ENCODE measurements at places on chromosomes 16 and 17.

DNA sequence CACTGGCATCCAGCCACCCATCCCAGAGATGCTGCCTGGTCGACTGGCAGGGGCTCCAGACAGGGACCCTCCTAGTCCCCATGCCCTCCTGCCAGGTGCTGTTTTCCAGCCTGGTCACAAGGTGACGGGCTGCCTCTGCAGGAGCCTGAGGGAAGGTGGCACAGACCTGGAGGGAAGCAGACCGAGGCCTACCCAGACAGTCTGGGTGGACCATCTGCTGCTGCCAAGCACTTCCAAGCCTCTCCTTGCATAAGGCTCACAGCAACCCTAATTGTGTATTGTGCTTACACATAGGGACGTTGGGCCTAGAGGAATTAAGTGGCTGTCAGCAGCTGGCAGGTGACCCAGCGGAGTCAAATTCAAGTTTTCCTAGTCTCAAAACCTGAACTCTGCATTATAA, 90.1 kb upstream of the KCNJ18 start:
- no peak for DNase-seq

GRCh38 chr17:57939797-57940196, 15.4 kb downstream of the CUEDC1 start:
- no peak for DNase-seq

- DNase-seq: no peak
Observed at GRCh38 chr16:17227278-17227677, 243.5 kb downstream of the XYLT1 start.

GRCh38 chr17:58319173-58320162, 9.1 kb downstream of the TSPOAP1 start:
- no peak for DNase-seq

DNA sequence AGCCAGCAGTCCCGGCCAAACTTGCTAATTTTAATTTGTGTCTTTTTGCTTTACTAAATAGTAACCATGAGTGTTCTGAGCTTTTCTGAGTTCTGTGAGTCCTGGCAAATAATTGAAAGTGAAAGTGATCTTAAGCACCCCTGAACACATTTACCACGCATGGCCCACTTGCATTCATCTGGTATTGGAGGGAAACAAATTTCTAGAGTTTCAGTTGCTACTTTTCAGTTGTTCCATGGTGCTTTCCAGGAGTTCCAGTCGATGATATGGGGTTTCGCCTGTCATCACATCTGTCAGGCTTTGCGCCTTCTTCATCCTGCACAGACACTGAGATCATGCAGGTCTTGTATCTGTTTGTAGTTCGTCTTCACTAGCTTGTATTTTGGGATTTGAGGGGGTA, 44.1 kb downstream of the CRLF3 start:
- DNase-seq: no peak

GRCh38 chr17:31387438-31387837, 4.0 kb upstream of the RAB11FIP4 start:
- DNase-seq: no peak

DNA sequence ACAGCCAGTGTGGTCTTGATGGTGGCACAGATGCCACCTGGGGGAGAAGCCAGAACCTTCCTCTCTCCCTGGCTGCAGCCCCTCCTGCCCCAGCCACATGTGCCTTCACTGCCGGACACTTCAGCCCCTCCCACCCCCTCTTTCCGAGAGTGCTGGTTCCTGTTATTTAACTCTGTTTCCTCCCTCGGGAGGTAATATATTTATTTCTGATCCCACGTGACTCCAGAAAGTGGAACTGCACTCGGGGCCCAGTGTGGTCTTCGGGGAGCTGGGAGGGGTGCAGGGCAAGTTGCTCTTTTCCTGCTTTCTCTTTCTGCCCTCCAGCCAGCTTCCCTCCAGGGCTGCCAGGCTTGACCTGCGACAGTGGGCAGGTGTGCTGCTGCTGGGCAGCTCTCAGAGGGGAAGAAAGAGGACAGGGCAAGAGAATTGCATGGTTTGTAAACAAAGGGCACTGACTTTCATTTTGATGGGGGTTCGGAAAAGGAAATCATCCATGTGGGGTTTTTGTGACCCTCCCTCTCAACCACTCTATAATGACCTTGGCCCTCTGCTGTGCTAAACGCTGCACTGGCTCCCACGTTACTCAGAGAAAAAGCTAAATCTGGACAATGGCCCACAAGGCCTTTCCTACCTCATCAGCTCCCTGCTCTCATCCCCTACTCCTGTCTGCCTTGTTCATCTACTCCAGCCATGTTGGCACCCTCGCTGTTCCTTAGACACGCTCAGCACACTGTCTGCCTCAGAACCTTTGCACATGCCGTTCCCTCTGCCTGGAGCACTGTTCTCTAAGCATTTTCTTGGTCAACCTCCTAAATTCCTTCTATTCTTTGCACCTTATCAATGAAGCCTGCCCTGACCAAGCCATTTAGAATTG, 8.2 kb upstream of the CIITA start:
- DNase-seq: no peak

DNA sequence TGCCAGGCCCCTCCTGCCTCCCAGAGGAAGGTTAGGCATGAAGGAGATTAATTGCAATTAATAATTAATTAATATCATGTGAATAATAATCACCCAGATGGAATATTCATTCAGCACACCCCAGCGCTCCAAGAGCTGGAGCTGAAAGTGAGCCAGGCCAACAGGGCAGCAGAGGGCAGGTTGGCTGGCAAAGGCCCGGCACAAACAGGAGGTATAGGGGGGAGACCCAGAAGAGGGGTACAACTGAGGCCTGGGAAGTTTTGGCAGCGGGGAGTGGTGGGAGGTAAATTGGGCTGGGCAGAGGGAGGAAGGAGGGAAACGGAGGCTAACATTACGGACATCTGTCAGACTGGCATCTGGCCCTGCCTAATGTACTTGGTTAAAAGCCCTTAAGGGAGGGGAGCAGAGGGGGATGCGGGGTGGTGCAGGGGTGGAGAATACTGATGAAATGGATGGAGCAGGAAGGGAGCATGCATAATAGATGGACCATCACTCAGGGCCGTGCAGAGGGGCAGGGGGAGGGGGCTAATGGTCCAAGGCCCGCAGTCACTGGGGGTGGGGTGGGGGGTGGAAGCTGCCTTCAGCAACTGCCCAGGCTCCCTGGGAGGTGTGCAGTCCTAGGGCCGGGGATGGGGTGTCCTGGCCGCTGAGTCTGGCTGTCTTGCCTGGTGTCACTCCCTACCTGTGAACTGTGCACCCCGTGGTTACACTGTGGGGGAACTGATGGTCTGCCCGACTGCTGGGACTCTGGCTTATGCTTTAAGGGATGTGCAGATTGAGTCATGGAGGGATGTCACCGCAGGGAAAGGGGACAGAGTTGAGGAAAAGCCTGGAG, 1.9 kb downstream of the ADAM11 start:
- DNase-seq: no peak

DNA sequence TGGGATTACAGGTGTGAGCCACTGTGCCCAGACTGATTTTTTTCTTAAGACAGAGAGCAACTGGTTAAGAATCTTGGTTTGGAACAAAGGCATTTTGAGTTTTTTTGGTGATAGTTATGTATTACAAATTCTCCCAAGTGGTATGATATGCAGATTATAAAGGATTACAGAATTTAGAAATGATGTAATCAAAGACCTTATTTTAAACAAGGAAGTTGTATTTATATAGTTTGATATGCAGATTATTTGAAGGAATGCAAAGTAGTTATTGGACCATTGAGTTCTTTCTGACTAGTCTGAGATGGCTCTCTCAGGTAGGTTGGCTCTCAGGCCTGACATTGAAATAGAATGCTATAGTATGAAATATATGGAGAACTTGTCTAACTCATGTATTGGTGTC, 34.9 kb downstream of the AATF start:
- DNase-seq: no peak

DNA sequence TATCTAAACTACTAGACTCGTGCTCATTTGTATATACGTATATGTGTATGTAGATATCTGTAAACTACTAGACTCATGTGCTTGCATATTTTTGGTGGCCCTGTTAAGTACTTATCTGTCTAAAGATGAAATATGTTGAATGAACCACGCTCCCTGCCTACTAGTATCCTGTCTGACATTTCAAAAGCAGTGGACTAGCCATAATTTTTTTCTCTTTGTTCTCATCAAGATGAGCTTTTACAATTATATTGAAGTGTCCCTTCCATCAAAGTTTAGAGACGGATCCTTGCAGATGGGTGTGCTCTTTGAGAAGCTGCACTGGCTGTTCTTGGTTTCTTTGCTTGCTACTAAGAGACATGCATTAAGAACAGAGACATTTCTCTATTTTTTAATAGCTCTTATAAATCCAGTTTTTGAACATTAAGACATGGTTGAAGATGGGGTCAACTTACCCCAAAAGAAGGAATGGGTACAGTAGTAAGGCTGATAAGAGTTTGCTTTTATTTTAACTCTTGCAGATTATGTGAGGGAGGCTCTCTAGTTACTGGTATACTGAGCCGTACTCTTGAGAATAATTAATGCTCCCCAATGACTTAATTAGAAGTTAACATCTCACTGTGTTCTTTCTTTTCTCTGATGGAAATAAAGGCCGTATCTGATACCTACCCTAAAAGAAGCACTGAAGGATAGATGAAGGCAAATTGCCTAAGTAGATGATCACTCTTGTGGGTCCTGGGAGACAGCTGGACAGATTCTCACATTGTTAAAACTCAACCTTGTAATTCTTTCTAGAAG, 3.4 kb downstream of the CNTNAP4 start:
- no peak for DNase-seq

DNA sequence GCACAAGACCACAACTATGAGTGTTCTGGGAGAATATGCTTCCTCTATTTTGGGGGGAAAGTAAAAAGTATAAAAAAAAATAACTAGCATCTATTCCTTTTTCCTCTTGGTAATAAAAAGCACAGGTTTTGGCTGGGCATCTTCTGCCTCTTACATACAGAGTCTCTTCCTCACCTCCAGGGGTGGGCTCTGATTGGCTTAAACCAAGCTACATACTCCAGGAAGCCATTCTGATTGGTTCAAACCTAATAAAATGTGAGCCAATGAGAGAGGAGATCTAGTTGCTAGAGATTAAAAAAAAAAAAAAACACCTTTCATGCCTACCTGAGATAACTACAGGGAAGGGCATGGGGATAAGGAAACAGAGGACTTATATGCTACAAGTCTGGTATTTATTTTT, 365.9 kb upstream of the ERCC4 start:
- DNase-seq: no peak

GRCh38 chr17:40072735-40073346, 10.1 kb downstream of the THRA start:
- DNase-seq: no peak
